ENCODE measurements at places on chromosomes 6 and 20.

GRCh38 chr6:75217193-75217592 lies 11.3 kb upstream of the COL12A1 start:
- no peak for DNase-seq

DNA sequence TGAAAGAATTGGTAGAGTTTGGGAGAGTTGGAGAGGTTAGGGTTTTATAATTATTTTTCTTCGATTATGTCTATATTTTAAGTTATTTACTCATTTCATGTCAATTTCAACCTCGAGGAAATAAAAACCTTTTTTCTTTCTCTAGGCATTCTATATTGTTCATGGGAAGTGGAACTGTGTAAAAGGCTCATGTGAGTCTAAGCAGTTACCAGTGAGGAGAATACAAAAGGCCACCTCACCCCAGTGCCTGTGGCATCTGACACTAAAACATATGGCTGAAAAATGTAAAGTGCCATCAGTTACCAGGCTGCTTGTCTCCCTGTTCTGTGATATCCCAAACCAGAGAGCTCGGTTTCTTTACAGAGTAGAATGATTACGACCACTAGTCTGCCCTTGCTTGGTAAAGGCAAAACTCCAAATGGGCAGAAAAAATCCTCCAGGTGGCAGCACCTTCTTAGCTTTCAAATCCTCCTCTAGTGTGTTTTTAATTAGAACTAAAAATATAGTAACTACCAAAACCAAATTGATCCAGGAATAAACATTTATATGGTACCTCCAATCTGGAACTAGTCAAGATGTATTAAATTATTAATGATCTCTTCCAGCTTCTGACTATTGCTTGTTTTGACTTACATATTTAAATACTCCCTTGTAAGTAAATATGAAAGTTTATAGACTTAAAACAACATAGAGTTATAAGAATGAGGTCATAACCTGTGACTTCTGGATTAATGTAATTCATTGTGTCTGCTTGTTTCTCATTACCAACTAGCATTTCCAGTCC lies 122.6 kb upstream of the MCHR2 start:
- peak; percentile 6 for DNase-seq

DNA sequence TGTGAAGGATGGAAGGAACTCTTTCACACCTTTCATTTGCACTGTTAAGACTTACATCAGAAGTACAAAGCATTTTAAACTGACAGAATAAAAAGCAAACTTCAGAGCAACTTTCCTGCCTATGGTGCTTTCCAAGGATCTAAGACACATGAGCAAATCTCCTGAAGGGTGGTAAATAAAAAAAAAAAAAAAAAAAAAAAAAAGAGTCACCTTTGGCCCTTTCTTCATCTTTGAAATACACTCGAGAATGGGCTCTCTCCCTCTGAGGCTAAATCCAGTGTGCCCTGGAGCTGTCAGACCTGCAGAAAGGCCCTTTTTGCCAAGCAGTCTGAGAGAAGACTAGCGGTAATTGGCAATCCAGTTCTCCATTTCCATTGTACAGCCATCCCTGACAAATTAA lies 1113.8 kb upstream of the FLRT3 start:
- no peak for DNase-seq

DNA sequence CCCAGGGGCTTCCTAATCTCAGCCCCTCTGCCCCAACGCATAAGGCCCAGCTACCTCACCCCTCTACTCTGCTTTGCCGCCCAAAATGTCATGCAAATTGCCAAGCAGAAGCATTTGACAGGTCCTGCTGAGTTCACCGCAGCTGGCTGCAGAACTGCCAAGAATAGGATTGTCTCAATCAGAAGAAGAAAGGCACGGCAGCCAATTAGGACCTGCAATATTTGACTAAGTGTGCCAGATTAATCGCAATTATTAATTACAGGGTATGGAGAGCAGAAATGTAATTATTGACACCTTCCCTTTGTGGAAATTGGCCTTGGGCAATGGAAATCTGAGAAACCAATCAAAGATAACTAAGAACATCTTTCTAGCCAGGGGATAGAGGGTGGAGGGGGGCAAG lies 318.6 kb downstream of the LRFN2 start:
- no peak for DNase-seq

DNA sequence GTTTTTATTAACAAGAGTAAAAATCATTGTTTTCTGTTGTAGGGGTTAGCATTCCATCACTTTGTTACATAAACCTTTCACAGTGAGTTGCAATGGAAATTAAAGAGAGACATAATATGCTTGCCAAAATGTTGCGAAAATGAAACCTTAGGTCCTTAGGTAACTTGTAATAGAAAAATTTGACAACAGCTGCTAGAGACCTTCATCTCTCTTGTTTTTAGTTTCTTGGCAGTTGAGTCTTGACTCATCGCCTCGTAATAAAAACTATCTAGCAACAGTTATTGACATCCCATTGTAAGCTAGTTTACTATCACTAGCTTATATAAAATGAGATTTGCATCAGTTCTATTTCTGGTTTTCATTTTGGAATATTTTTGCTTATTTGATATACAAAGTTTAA lies 179.0 kb upstream of the MMS22L start:
- DNase-seq = no peak

- DNase-seq = no peak
Observed at GRCh38 chr6:143784316-143784715, 58.8 kb upstream of the LTV1 start.

DNA sequence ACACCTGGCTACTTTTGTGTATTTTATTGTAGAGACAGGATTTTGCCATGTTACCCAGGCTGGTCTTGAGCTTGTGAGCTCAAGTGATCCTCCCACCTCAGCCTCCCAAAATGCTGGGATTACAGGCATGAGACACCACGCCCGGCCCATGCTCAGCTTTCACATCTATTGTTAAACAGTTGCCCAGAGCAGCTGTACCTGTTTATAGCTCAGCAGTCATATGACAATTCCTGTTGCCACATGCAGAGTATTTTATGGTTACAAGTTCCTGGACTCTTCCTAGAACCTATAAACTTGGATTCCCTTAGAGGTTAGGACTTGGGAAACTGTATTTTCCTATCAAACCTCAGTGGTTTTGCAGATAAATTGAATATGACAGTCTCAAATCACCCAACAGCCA lies 188.3 kb upstream of the KCNG1 start:
- no peak for DNase-seq

GRCh38 chr6:29663300-29664042 lies 6.6 kb downstream of the MOG start:
- no peak for DNase-seq

GRCh38 chr6:41654698-41655151 lies 16.5 kb downstream of the MDFI start:
- DNase-seq = no peak

DNA sequence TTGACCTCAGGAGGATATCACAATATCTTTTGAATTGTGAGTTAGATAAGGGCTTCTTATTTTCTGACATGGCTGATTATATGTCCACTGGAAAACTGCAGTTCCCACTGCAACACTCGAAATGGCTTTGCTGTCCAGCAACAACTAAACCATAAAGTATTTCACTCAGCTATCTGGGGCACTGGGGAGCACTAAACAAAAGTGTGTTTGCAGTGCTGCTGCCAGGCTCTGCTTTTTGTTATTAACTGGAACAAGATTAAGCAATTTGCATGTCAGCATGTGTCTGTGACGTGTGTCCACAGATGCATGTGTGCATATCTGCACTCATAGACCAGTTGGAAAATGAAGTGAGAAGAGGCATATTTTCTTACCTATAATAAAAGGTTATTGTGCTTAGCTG lies 107.8 kb upstream of the CCN2 start:
- DNase-seq = no peak

GRCh38 chr6:51302431-51302830 lies 483.8 kb downstream of the TFAP2B start:
- DNase-seq = no peak

DNA sequence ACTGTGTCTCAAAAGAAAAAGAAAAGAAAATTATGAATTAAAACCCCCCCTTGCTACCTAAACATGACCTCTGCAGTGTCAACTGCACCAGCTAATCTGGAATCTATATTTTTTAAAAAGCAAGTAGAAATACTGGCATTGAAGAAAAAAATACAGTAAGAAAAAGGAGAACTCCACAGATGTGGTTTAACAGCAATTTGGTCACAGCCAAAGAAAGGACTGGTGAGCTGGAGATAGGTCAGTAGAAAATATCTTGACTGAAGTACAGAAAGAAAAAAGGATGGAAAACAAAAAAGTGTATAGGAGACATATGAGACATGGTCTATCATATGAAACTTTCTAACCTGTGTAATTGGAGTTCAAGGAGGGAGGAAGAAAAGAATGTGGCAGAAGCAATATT lies 44.1 kb upstream of the ERVFRD-1 start:
- DNase-seq = no peak

DNA sequence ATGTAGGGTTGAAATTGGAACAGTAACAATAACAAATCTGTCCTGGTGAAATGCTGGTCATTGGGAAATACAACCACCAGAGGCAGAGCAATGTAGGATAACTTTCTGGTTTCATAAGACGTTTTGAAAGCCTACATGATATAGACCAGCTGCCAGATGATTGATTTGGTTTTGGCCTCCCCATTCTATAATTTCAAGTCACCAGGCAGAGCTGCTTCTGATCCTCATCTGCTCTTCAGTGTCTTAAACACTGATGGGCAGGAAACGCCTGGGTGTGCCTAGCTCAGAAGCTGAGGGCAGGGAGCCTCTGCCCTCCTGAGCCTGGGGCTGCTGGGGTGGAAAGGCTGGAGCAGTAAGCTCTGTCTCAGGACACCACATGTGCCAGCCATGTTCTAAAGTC lies 24.5 kb downstream of the DHX35 start:
- no peak for DNase-seq

GRCh38 chr6:116465246-116465645 lies 4.1 kb downstream of the CALHM6 start:
- no peak for DNase-seq

DNA sequence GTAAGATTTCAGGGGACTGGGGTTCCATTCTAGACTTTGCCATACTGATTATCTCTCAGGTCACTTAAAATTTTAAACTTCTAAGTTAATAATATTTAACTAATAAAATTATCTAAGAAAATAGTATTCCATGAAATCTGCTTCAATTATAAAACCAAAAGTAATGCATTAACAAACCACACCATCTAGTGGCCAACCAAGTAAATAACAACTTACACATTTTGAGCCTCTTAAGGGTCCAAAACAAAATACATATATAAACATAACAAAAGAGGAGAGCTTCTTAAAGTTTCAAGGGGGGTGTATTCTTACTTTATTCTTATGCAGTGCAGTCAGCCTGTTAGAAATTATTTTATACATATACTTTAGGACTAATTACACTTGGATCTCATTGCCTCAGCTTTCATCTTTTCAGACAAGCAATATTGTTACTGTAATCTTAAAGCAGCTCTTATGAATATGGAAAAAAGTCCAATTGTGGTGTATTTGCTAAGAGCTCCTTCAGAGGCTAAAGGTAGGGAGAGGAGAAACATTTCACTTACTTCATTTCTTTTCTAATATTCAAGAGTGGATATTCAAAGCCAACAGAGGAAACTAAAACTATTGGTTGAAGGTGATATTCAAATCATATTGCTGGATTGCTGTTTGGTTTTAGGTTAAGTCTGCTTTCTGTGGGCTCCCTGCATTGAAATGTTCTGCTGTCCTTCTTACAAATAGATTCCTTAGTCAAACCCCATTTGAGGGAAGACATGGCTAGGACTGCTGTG lies 199.7 kb upstream of the SIM1 start:
- DNase-seq = no peak

GRCh38 chr20:57699395-57699794 lies 10.4 kb downstream of the PMEPA1 start:
- DNase-seq = no peak

DNA sequence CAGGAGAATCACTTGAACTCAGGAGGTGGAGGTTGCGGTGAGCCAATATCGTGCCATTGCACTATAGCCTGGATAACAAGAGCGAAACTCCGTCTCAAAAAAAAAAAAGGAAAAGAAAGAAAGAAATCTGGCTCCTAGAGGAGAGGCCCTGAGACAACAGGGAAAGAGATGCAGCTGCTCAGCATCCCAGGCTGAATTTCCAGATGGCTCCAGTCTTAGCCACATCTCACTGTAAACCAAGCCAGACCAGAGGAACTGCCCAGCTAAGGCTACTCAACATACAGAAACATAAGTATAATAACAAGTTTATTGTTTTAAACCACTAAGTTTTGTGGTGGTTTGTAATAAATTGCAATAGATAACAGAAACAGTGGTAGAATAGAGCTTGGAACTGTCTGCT lies 38.5 kb upstream of the TASP1 start:
- DNase-seq = no peak

DNA sequence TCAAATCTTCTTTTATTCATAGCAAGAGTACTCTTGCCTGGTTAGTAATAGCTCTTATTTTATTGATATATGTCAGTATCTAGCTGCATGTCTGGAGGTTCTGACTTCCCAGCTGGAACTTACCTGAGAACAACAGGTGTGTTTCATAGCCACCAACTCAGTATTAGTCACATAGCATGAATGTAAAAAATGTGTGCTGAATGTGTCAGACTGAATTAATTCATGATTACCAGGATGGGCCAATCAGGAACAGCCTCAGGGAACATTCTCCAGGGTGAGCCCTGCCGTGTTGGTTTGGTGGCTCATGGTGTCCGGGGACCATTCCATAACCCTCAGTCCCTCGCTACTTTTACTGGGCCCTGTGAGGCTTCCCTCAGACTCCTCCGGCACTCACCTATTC lies 99.7 kb downstream of the TULP4 start:
- no peak for DNase-seq
